ENCODE measurements at places on chromosomes 3 and 15.

GRCh38 chr3:150414258-150414657 is 6.2 kb downstream of the TSC22D2 start:
- no peak for DNase-seq

- no peak for DNase-seq
Observed at GRCh38 chr3:43953814-43954692, 263.3 kb downstream of the ABHD5 start.

- DNase-seq, result no peak
Observed at GRCh38 chr15:44529864-44530604, 6.9 kb upstream of the EIF3J start.

- no peak for DNase-seq
Observed at GRCh38 chr3:189841473-189842205, 210.4 kb downstream of the TP63 start.

DNA sequence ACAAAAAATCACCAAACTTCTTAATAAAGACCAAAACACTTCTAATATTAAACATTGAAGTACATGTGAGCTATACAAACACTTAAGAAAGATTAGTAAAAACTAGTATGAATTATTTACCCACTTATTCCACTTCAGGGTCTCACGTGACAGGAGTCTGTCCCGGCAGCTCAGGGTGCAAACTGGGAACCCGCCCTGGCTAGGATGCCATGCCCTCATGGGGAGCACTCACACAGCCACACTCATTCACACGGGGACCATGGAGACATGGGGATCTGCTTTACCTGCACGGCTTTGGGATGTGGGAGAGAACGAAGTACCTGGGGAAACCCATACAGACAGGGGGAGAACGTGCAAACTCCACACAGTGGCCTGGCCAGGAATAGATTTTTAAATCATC is 179.3 kb upstream of the UBE3A start:
- DNase-seq, result no peak

DNA sequence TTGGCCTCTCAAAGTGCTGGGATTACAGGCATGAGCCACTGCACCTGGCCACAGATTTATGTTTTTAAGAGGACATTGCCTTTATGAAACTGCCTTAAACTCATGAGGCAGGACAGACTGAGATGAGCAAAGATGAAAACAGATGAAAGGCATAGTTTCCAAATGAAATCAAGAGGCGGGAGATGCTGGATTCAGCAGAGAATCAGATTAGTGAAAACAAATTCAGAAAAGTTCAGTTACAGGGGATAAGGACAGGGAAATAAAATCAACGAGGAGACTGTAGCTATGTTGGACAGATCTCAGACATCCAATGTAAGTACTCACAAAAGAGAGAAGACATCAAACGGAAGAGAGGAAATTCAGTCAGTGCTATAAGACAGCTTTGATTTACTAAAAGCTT is 68.1 kb downstream of the ADAMTSL3 start:
- no peak for DNase-seq

- no peak for DNase-seq
Observed at GRCh38 chr15:26197719-26198118, 334.6 kb upstream of the ATP10A start.

Data from esophagus squamous epithelium (tissue), 5 donors.